ENCODE measurements at places on chromosomes 2 and 18.

DNA sequence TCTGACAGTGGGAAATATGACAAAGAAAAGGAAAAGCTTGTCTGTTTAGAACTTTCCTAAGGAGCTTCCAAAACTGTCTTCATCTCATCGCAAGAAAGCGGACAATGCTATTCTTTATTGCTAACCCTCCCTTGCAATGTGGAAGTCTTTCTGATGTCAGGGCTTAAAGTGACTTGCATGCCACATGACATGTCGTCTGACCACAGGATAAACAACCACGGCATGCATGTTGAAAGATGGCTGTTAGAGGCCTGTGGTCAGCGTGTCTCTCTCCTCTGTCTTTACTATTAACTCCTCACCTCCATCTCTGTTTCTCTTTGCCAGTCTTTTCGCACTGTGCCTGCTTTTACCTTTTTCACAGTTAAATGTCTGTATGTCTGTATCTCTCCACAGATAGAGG, 389.8 kb downstream of the LNPK start:
- no peak for DNase-seq
- no peak overlapping the region for H3K27ac ChIP-seq
- H3K27me3 ChIP-seq, result no peaks in the 10 kb centered on the region
- H3K4me1 ChIP-seq, result no peaks in the 10 kb centered on the region
- no peaks in the 10 kb centered on the region for H3K36me3 ChIP-seq

GRCh38 chr2:181312515-181312927, 144.7 kb upstream of the ITGA4 start:
- no peaks in the 10 kb centered on the region for H3K27me3 ChIP-seq
- H3K36me3 ChIP-seq, result no peaks in the 10 kb centered on the region
- DNase-seq, result no peak

- no peaks in the 10 kb centered on the region for H3K36me3 ChIP-seq
- H3K27ac ChIP-seq, result peak overlapping the region; percentile 36
- H3K4me3 ChIP-seq, result no peak overlapping the region
These were observed 7.6 kb upstream of the LPIN1 start for GRCh38 chr2:11738589-11739436.

DNA sequence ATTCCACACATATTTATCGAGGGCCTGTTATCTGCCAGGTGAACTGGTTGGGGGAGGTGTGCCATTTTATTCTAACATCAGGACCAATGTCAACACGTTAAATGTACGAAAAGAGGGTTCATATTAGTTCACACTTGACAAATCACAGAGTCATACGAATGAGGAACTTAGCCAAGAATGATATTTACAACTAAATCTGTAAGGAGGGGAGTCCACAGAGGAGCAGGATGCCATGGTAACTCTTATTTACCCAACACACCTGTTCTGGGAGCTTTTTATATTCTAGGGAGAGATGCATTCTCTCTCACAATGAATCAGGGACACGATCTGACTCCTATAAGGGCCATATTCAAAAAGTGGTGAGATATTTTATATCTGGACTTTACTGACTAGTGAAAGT, 144.1 kb downstream of the CDC42EP3 start:
- no peak for DNase-seq
- no peak overlapping the region for H3K27ac ChIP-seq
- no peaks in the 10 kb centered on the region for H3K27me3 ChIP-seq
- no peak overlapping the region for H3K4me3 ChIP-seq
- no peaks in the 10 kb centered on the region for H3K4me1 ChIP-seq

- H3K36me3 ChIP-seq, result no peaks in the 10 kb centered on the region
- no peaks in the 10 kb centered on the region for H3K4me1 ChIP-seq
- H3K27me3 ChIP-seq, result no peaks in the 10 kb centered on the region
These were observed 174.1 kb downstream of the LRATD1 start for GRCh38 chr2:14806613-14807012.

DNA sequence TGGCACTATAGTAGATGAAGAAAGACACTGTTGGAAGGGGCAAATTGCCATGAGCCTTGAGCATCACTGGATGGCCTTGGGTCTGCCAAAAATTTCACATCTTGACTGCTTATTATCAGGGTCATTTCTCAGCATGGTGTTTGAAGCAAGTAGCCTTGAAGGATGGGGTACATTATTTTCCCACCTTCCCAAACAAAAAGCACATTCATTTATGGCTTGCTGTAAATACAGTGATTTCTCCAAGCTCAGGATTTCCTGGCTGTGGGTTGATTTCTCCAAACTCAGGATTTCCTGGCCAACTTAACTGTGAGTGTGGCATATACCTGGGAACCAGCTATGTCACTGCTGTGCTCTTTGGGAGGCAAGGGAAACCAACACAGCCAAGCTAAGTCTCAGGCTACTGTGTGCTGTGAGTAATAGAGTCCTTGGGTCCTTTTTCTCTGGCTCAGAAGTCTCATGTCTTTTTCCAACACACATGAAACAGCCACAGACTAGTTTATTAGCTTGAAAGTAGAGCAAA, 116.6 kb downstream of the SPHKAP start:
- H3K27ac ChIP-seq, result no peak overlapping the region
- no peaks in the 10 kb centered on the region for H3K4me1 ChIP-seq
- no peaks in the 10 kb centered on the region for H3K27me3 ChIP-seq
- H3K4me3 ChIP-seq, result no peak overlapping the region
- no peak for DNase-seq

GRCh38 chr2:47334356-47335136, 68.4 kb upstream of the MSH2 start:
- H3K36me3 ChIP-seq, result no peaks in the 10 kb centered on the region
- no peaks in the 10 kb centered on the region for H3K27me3 ChIP-seq
- no peak overlapping the region for H3K4me3 ChIP-seq
- no peak overlapping the region for H3K27ac ChIP-seq

GRCh38 chr2:35501076-35501475, 854.5 kb upstream of the CRIM1 start:
- no peak overlapping the region for H3K27ac ChIP-seq
- H3K4me1 ChIP-seq, result no peaks in the 10 kb centered on the region
- no peaks in the 10 kb centered on the region for H3K36me3 ChIP-seq

- no peak overlapping the region for H3K4me3 ChIP-seq
- H3K27ac ChIP-seq, result no peak overlapping the region
- DNase-seq, result no peak
- H3K4me1 ChIP-seq, result peaks cover 15% of the 10 kb centered on the region
- H3K36me3 ChIP-seq, result no peaks in the 10 kb centered on the region
- no peaks in the 10 kb centered on the region for H3K27me3 ChIP-seq
These were observed 43.7 kb downstream of the MEX3C start for GRCh38 chr18:51153659-51154371.

DNA sequence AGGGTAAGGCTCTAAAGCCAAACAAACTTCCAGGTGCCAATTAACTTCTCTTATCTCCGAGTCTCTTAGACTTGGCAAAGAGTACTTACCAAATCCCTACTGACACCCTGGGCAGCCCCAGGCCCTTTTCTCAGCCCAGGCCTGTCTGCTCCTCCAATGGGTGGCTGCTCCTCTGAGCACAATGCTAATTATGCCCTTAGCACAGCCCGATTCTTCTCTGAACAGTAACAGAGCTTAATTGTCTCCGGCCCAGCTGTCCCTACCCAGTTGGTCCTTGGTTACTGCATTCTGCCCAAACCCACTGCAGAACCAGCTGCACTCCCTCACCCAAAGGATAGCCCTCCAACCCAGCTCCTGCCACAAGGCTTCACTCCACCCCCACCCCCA, 110.3 kb downstream of the SMAD7 start:
- H3K4me1 ChIP-seq, result no peaks in the 10 kb centered on the region
- no peaks in the 10 kb centered on the region for H3K36me3 ChIP-seq
- no peak overlapping the region for H3K27ac ChIP-seq
- no peak for DNase-seq

- no peaks in the 10 kb centered on the region for H3K36me3 ChIP-seq
- no peak overlapping the region for H3K4me3 ChIP-seq
- no peak for DNase-seq
- H3K27me3 ChIP-seq, result no peaks in the 10 kb centered on the region
- H3K4me1 ChIP-seq, result peaks cover 24% of the 10 kb centered on the region
- H3K27ac ChIP-seq, result no peak overlapping the region
These were observed 111.8 kb upstream of the PPP1CB start for GRCh38 chr2:28639836-28640235.

GRCh38 chr2:168184681-168185513, 62.5 kb downstream of the STK39 start:
- H3K27ac ChIP-seq, result no peak overlapping the region
- no peak for DNase-seq
- no peaks in the 10 kb centered on the region for H3K27me3 ChIP-seq
- no peaks in the 10 kb centered on the region for H3K36me3 ChIP-seq

- no peak overlapping the region for H3K4me3 ChIP-seq
- H3K4me1 ChIP-seq, result no peaks in the 10 kb centered on the region
- H3K27ac ChIP-seq, result no peak overlapping the region
- no peaks in the 10 kb centered on the region for H3K27me3 ChIP-seq
These were observed 118.2 kb upstream of the SEC11C start for GRCh38 chr18:59021500-59021899.

- H3K4me1 ChIP-seq, result no peaks in the 10 kb centered on the region
- no peak overlapping the region for H3K4me3 ChIP-seq
- no peak overlapping the region for H3K27ac ChIP-seq
- H3K36me3 ChIP-seq, result no peaks in the 10 kb centered on the region
- no peak for DNase-seq
These were observed 415.2 kb upstream of the KCNH7 start for GRCh38 chr2:163253621-163254285.

DNA sequence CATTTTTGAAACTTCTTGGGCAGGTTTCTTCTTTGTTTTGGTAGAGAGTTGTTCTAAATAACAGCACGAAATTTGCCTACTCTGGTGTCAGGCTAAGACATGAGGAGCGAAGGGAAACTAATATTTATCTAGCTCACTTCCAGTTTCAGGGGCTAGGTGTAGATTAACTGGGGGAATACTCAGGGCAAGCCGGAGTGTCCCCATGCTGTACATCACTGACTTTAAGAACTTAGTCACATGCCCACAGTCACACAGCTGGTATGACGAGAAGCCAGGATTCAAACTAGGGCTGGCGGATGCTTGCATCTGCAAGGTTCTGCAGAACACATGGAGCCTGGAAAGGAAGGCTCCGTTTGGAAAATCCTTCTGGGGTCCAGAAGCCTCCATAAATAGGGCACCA, 133.3 kb downstream of the ALPK2 start:
- no peaks in the 10 kb centered on the region for H3K4me1 ChIP-seq
- DNase-seq, result no peak
- no peak overlapping the region for H3K4me3 ChIP-seq

DNA sequence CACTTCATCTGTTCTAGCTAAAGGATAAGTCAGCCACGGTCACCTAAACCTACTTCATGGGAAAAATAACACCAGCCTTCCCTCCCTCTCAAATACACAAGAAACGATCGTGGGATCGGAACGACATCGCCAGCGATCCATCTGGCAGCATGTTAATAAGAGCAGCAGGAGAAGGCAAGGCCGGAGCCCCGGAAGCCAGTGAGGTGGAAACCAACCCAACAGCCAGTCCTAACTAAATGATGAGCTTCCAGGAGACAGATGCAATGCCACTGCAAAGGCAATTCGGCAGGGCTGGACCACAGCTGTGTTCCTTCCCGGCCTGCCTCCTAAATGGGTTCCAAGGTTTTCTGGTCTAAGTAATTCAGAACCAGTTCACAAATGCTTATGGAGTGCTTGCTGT, 117.5 kb downstream of the TMEM163 start:
- no peaks in the 10 kb centered on the region for H3K27me3 ChIP-seq
- H3K4me1 ChIP-seq, result no peaks in the 10 kb centered on the region
- no peaks in the 10 kb centered on the region for H3K36me3 ChIP-seq
- no peak overlapping the region for H3K4me3 ChIP-seq
- no peak for DNase-seq

DNA sequence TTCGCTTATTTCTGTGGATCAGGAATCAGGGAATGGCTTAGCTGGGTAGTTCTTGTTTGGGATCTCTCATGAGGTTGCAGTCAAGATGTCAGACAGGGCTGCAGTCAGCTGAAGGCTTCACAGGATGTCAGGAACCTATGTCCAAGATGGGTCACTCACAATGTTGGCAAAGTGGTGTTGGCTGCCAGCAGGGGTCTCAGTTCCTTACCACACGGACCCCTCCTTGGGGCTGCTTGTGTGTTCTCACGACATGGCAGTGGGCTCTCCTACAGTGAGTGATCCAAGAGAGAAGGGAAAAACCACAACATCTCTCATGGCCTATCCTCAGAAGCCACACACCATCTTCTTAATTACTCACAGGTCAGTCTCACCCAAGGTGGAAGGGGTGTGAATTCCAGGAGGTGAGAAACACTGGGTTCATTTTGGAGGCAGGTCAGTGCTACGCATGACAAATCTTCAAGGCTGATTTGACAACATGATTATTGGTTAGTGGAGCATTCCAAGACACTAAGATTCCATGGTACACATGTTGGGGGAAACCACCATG, 1.3 kb upstream of the ANTXR1 start:
- no peaks in the 10 kb centered on the region for H3K36me3 ChIP-seq
- H3K27me3 ChIP-seq, result peaks cover 3% of the 10 kb centered on the region
- H3K4me1 ChIP-seq, result 0 out of 2 replicates have a peak, but pooled peaks cover 3% of the 10 kb centered on the region
- H3K4me3 ChIP-seq, result no peak overlapping the region
- H3K27ac ChIP-seq, result no peak overlapping the region

GRCh38 chr2:112836695-112837117, at the start of gene IL1B:
Gene IL1B (minus strand): TSS chr2:112836779. CDS start chr2:112836229, 550 bp downstream.
- H3K36me3 ChIP-seq, result no peaks in the 10 kb centered on the region
- no peak within 1 kb of the TSS for H3K4me3 ChIP-seq
- no peak for DNase-seq
- no peaks in the 10 kb centered on the region for H3K27me3 ChIP-seq
- 0 out of 2 replicates have a peak, but pooled peaks cover 2% of the 10 kb centered on the region for H3K4me1 ChIP-seq
- no peak within 1 kb of the TSS for H3K27ac ChIP-seq

- no peak overlapping the region for H3K4me3 ChIP-seq
- no peaks in the 10 kb centered on the region for H3K27me3 ChIP-seq
- DNase-seq, result no peak
- no peaks in the 10 kb centered on the region for H3K36me3 ChIP-seq
These were observed 567.7 kb downstream of the DCC start for GRCh38 chr18:52907543-52908308.

DNA sequence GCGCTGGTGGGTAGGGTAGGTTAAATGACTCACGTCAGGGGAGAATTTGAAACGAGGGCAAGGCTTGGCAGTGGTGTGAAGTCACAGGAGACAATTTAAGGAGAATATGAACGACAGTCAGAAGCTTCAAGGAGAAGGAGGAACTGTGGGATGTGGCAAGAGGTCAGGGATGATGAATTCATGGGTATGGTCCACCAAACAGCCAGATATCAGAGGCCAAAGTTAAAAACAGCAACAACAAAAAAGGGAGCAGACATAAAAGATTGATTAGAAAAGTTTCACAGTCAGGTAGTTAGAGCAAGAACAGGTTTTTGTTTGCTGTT, 1.4 kb upstream of the ZNF396 start:
- no peaks in the 10 kb centered on the region for H3K27me3 ChIP-seq
- DNase-seq, result no peak
- no peaks in the 10 kb centered on the region for H3K4me1 ChIP-seq
- H3K36me3 ChIP-seq, result no peaks in the 10 kb centered on the region
- no peak overlapping the region for H3K4me3 ChIP-seq

- no peaks in the 10 kb centered on the region for H3K36me3 ChIP-seq
- no peak overlapping the region for H3K27ac ChIP-seq
- H3K27me3 ChIP-seq, result no peaks in the 10 kb centered on the region
- H3K4me3 ChIP-seq, result no peak overlapping the region
These were observed 124.8 kb downstream of the DYM start for GRCh38 chr18:49335677-49336076.

- no peak overlapping the region for H3K4me3 ChIP-seq
- no peaks in the 10 kb centered on the region for H3K27me3 ChIP-seq
- no peaks in the 10 kb centered on the region for H3K36me3 ChIP-seq
- DNase-seq, result no peak
- H3K27ac ChIP-seq, result no peak overlapping the region
These were observed 26.6 kb downstream of the ZSWIM2 start for GRCh38 chr2:186822323-186822722.

GRCh38 chr2:149355716-149356422, 25.5 kb downstream of the LYPD6 start:
- H3K36me3 ChIP-seq, result no peaks in the 10 kb centered on the region
- H3K27ac ChIP-seq, result no peak overlapping the region
- no peak overlapping the region for H3K4me3 ChIP-seq

- peaks cover 9% of the 10 kb centered on the region for H3K4me1 ChIP-seq
- H3K4me3 ChIP-seq, result no peak overlapping the region
- H3K36me3 ChIP-seq, result no peaks in the 10 kb centered on the region
- no peaks in the 10 kb centered on the region for H3K27me3 ChIP-seq
These were observed 40.3 kb downstream of the CYP27C1 start for GRCh38 chr2:127179766-127180165.
